ENCODE measurements at places on chromosomes 5 and 9.

- no peak for DNase-seq
Observed at GRCh38 chr9:36969216-36969771, 64.8 kb downstream of the PAX5 start.

GRCh38 chr5:142931896-142932686 lies 161.9 kb downstream of the ARHGAP26 start:
- DNase-seq = no peak

- no peak for DNase-seq
Observed at GRCh38 chr5:65391591-65391990, 90.1 kb downstream of the ADAMTS6 start.

DNA sequence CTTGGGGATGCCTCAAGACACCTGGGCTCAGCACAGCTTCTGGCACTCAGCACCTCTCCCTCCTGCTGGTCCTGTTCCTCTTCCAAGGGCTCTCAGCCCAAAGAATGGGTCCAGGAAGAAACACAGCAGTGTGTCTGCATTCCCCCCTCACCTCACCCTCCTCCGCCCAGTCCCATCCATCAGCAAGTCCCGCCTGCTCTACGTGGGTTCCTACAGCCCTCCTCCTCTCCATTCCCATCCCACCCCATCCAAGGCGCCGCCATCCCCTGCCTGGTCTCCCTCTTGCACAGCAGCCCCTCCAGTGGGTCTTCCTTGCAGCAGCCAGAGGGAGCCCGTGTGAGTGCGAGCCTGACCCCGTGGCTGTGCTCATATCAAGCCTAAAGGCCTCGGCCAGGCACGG lies 52.3 kb upstream of the RPL26L1 start:
- no peak for DNase-seq

- no peak for DNase-seq
Observed at GRCh38 chr9:28688172-28688571, 1114.9 kb upstream of the C9orf72 start.

- no peak for DNase-seq
Observed at GRCh38 chr5:62727861-62728260, 149.2 kb downstream of the LRRC70 start.

- no peak for DNase-seq
Observed at GRCh38 chr9:96751815-96752214, 26.1 kb downstream of the ZNF510 start.

Measured in stimulated activated CD8-positive, alpha-beta memory T cell treated with anti-CD3 and anti-CD28 coated beads, Interleukin-2, amount 100 ng/mL, for 1 hour (primary cell).